ENCODE measurements at places on chromosomes 1 and 21.

- no peak for DNase-seq
Observed at GRCh38 chr1:182968151-182968741, 15.3 kb upstream of the SHCBP1L start.

DNA sequence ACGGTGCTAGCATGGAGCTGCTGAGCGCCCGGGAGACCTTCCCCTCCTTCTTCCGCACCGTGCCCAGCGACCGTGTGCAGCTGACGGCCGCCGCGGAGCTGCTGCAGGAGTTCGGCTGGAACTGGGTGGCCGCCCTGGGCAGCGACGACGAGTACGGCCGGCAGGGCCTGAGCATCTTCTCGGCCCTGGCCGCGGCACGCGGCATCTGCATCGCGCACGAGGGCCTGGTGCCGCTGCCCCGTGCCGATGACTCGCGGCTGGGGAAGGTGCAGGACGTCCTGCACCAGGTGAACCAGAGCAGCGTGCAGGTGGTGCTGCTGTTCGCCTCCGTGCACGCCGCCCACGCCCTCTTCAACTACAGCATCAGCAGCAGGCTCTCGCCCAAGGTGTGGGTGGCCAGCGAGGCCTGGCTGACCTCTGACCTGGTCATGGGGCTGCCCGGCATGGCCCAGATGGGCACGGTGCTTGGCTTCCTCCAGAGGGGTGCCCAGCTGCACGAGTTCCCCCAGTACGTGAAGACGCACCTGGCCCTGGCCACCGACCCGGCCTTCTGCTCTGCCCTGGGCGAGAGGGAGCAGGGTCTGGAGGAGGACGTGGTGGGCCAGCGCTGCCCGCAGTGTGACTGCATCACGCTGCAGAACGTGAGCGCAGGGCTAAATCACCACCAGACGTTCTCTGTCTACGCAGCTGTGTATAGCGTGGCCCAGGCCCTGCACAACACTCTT lies 1.1 kb downstream of the TAS1R3 start:
- DNase-seq, result no peak

- DNase-seq, result no peak
Observed at GRCh38 chr1:224668984-224669383, 52.9 kb downstream of the CNIH3 start.

- DNase-seq, result peak; percentile 64
Observed at GRCh38 chr1:109630081-109630897, 10.7 kb downstream of the AMPD2 start.

DNA sequence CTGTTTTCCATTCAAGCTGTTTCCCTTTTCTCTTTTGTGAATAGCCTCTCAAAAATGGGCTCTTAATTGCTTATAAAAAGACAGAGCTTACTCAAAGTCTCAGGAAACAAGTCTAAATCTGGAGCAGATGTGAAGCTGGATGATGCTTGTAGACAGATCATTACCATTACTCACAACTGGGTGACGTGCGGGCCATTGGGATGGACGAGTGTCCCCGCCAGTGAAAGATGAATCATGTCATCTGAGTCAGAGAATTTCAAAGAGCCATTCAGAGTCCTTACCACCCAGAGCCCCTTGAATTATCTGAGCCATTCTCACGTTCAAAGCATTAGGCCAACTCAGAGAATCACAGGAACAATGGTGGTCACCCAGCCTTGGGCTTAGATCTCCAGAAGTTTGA lies 134.6 kb downstream of the HUNK start:
- DNase-seq, result no peak

DNA sequence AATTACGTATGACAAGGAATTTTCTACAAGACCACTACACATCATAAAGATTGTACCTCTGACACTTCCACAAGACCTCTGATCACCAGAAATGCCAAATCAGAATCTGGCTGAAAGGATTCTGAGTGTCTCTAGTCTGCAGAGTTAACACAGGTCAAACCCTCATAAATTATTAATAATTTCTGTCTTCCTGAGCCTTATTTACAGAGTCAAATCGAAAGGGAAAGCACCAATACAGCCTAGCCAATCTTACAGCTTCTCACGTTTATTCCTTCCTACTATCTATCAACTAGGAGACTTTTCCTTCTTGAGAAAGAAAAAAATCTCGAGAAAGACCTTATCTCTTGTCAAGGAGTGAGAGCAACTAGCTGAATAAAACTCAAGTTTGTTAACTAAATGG lies 2151.6 kb downstream of the MRPL39 start:
- no peak for DNase-seq

GRCh38 chr1:8362701-8363101 lies 44.8 kb downstream of the SLC45A1 start:
- DNase-seq, result no peak

GRCh38 chr1:83799594-83799993 lies 199.3 kb downstream of the TTLL7 start:
- DNase-seq, result no peak

DNA sequence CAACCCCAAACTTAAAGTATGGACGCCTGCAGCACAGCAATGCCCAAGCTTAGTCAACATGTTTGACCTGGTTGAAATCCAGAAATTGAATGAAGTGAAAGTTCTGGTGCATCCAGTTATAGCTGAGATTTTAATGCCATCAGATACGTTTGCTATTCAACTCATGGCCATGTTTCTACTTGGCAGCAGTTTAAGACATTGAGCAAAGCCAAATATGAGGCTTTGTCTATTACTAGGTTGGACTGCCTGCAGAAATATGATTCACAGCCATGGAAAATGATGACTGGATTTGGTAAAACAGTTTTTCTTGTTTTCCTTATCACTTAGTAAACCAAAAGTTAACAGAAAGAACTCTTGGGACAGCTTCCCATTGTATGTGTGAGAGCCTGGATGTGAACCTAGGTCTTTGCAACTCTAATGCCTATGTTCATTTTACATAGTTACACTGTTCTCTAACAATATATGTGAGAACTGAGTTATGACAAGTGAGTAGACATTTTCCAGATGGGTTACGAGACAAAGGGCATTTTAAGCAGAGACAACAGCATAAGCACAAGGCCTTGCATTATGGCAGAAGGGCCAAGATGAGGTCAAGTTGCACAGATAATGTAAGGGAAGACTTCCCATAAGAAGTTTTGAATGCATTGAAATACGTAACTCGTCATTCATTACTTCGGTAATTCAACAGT lies 32.4 kb upstream of the MYSM1 start:
- DNase-seq, result no peak
